ENCODE measurements at places on chromosomes 2 and 18. TPM values are rescaled to one million over a fixed set of nuclear protein-coding genes. Genes with fewer than 3 reads are reported as not detected.

Gene MSTN
- total RNA-seq, result 0.02 TPM

Gene YES1
- 148 TPM for total RNA-seq

Gene HTR2B
- total RNA-seq, result not detected

Gene VSNL1
- total RNA-seq, result not detected

Gene LHCGR
- not detected for total RNA-seq

Gene MTERF4
- 39.0 TPM for total RNA-seq

Gene CDH2
- 285 TPM for total RNA-seq

Gene SERPINB13
- not detected for total RNA-seq

Gene CYP27A1
- total RNA-seq, result not detected

Gene SCN3A
- 0.38 TPM for total RNA-seq

DNA sequence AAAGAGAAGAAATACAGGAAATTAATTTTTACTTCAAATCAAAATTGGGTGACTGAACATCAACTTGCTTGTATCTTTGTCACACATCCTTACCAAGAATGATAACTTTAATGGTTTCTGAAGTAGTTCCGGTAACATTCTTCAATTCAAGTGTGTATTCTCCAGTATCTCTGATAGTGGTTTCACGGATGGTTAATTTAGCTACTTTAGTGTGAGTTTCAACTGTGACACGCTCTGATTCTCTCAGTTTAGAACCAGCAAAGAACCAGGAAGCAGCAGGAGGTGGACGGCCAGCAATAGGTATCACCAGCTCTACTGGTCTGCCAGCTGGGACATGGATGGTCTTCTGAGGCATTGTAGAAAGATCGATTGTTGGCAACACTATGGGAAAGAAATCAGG lies 62.3 kb downstream of the PLEKHA3 start:
- DNase-seq, result no peak

- no peak for DNase-seq
These were observed 143.7 kb downstream of the USP34 start for GRCh38 chr2:61327173-61327572.

DNA sequence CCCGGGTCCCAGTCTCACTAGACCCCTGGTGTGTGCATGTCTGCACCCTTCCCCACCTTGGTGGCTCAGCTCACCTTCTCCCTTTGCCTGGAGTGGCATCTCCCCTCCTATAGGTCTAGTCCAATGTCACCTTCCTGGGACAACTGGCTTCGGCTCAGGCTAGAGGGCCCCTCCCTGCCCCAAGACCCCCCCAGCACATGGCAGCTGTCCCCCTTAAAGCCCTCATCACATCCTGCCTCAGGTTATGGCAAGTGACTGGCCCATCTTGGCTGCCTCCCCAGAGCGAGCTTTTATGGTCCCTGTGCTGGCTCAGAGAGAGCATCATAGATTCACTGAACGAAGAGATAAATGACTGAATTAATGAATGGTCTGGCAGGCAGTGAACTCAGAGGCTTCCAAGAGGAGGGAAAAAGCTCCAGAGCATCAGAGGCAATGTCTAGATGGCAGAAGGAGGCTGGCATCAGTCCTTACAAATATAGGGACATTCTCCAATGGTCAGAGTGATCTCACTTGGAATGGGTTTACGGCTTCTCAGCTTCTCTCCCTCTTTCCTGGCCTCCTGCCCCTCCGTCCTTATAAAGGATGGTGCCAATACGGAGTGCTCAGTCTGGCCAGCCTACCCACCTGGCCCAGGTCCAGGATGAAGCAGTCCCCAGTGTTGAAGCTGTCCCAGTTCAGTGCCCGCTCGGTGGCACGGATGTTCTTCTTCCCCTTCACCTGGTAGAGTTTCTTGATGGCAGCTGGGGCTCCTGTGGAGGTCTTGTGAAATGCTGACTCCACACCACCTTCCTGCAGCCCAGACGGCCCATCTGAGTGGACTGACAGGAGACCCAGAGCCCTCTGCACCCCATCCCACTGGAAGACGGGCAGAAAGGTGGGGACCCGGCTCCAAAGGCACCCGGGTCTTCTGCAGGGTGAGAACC lies 9.4 kb downstream of the CAPG start:
- DNase-seq, result no peak

DNA sequence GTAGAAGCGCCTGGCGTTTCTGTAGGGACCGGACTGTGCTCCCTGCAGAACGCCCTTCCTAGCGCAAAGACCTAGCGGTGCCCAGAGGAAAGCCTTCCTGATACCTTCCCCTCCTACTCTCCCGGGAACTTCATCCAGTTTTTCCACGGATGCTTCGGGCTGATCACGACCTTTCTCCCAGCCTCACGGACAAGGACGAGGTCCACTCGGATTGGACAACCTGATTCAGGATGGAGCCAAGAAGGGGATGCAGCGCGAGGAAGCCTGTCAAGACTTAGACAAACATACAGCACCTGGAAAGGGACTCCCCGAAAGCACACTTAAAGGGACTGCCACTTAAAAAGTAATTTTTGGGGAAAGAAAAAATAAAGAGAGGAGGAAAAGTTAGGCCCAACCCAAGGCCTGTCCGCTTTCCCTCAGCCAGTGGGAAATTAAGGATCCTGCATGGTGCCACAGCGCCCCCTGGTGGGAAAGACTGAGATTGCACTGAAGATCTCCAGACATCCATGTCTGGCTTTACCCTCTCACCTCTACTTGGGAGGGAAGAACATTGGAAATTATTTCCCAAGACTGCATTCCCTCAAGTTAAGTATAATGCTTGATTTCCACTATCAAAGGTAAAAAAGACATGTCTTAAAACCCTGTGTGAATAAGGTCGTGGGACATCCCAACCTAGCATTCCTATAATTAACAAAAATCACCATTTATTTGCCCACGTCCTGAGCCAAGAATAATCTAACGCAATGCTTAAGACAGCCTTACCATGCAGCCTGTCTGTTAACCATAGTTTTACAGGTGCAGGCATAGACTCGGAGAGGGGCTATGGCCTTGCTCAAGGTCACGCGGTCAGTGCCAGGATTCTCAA lies 13.4 kb upstream of the COPS8 start:
- DNase-seq, result peak; percentile 54

DNA sequence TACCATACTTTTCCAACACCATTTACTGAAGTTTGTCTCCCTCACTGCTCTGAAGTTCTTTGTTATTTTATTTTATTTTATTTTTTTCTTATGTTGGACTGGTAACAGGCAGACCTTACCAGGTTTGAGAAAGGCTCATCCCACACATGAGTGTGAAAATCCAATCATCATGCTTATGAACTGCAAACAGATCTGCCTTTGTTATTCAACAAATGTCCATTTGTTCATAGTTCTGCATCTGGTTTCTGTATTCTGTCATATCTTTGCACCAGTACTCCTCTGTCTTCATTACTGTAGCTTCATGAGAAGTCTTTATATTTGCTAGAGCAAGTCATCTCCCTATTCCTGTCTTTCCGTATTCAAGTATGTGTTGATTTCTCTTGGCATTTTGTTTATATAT lies 5.3 kb downstream of the RNU2-63P start:
- no peak for DNase-seq

DNA sequence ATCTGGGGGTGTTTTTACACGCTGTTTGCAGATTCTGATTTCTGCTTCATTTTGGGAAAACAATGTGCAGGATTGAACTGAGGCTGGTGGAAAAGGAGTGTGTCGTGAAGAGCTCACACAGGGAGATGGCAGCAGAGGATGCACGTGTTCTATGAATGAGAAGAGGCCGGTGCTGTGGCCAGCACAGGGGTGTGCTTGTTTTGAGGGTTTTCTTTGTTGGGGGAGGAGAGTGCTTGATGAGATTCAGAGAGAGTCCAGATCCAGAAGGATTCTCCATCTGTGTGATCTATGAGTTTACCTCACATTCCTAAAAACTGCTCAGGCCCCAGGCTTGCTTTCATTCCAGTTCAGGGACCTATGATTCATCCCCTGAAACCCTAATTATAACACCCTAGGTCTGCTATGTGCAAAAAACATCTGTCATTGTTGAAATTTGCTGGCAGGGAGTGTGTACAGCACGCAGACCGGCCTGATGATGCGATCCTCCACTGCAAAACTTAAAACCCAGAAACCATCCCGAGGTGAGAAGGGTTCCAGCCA lies 12.1 kb downstream of the TGFA start:
- peak; percentile 80 for DNase-seq

- DNase-seq, result no peak
These were observed 102.2 kb upstream of the MSH2 start for GRCh38 chr2:47300609-47301276.

DNA sequence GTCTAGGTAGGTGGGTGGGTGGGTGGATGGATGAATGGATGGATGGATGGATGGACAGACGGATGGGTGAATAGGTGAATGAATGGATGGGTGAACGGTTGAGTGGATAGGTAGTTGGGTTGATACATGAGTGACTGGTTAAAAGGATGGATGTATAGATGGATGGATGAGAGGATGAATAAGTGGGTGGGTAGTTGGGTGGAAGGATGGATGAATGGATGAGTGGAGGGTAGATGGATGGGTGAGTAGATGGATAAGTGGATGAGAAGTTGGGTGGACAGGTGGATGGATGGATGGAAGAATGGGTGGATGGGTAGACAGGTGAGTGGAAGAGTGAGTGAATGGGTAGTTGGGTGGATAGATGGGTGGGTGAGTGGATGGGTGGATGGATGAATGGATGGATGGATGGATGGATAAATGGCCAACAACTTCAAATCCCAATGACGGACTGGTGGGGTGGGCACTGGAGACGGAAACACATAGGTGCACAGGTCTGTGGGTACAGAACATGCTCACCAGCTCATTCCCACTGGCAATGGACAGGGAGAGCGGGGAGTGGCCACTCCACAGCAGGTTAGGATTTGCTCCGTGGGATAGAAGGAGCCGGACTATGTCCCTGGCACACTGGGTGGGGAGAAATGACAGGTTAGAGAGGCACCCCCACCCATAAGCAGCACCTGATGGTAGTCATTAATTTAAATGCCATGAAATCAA lies 48.8 kb downstream of the ANKMY1 start:
- no peak for DNase-seq

DNA sequence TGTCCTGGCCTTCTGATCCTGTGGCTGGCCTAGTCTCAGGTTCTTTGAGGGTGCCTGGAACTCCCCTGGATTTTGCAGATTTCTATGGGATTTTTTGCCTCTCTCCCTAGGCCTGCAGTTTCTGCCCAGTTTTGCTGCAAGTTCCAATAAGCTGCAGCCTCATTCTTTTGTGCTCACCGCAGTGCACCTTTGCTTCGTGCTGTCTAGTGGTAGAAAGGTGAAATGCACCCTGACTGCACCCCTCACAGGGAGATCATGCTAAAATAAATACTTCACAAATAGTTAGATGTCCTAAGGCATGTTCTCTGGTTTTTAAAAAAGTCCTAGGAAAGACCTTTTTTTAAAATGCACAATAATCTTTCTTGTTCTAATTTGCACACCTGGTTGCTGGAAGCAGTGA lies 72.5 kb downstream of the GNAL start:
- DNase-seq, result no peak

DNA sequence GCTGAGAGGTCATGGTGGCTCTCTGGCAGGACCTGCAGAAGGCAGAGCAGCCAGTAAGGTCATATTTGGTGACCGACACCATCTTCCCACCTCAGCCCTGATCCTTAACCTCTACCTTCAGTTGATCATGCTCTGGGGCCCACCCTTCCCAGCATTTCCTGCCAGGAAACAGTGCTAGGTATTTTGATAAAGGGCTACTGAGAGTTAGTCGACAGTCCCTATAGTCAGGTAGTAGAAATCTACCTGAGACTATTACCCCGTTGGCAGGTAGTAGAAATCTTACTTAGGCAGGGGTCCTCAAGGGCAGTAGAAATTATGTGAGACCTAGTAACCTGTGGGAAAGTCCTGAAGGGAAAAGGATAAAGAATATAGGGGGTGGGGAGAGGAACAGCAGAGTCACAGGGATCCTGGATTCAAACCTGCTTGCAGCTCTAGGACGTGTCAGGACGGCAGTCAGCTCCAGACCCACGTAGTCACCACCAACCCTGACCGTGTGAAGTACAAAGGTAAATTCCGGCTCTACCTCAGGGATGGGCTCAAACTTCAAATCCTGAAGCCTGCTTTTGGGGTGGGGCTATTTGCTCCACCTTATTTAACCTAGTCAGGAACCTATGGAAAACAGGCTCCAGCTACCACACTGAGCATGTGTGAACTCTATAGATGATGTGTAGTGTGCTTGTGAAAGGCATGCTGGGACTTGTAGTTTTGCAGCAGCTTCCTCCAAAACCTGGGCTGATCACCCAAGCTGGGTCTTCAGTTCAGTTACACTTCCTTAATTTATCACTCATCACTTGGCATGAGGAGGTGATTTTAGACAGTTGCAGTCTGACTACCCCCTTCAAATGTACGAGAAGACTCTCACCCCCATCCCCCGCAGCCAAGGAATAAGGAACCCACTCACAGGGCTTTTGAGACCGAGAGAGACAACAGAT lies at the start of gene DQX1:
Gene DQX1, minus strand, starts transcription at position 515 of the 932 bp plus-strand sequence. Its CDS starts 502 bp downstream, at position 13.
- DNase-seq, result peak; percentile 19

GRCh38 chr2:159267921-159268320 lies 18.6 kb downstream of the WDSUB1 start:
- DNase-seq, result no peak

GRCh38 chr18:6509832-6510231 lies 95.1 kb upstream of the L3MBTL4 start:
- no peak for DNase-seq

DNA sequence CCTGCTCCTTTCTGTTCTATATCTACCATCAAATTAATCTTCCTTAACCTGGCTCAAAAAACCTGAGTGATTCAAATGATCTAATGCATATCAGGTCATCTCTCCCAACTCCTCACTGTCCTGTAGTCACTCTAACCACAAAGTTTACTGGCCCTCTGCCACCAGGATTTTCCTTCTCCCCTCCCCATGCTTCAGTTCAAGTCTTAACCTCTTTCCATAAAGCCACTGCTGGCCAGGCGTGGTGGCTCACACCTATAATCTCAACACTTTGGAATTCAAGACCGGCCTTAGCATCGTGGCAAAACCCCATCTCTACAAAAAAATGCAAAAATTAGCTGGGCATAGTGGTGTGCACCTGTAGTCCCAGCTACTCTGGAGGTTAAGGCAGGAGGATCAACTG lies 7.5 kb upstream of the SP3 start:
- DNase-seq, result peak; percentile 88

DNA sequence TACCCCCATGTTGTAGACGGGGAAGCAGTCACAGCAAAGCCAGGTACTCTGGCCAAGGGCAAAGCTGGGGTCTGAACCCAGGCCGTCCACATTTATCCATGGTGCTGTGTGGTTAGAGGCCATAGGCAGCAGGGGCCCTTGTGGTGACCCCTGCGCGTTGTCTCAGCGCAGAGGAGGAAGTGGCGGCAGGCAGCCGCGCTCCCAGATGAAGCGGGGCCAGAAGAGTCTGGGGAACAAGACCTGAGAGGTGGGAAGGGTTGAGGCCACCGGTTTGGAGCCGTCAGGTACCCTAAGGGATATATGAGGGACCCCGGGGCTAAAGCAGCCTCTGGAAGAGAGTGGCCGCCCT lies 770 bp downstream of the ZNF396 start:
- no peak for DNase-seq

All from A172 (cell line).